Activated naive CD8-positive, alpha-beta T cell treated with anti-CD3 and anti-CD28 coated beads for 36 hours (primary cell): ENCODE measurements at places on chromosomes 5 and 9. TPM values are rescaled to one million over a fixed set of nuclear protein-coding genes. Genes with fewer than 3 reads are reported as not detected.

IL13 gene
- total RNA-seq = 0.44 TPM

LCNL1 gene
- not detected for total RNA-seq

LCN15 gene
- total RNA-seq = not detected

TAF11L5 gene
- not detected for total RNA-seq

DRD1 gene
- total RNA-seq = not detected
